ENCODE measurements at places on chromosomes 2 and 18.

DNA sequence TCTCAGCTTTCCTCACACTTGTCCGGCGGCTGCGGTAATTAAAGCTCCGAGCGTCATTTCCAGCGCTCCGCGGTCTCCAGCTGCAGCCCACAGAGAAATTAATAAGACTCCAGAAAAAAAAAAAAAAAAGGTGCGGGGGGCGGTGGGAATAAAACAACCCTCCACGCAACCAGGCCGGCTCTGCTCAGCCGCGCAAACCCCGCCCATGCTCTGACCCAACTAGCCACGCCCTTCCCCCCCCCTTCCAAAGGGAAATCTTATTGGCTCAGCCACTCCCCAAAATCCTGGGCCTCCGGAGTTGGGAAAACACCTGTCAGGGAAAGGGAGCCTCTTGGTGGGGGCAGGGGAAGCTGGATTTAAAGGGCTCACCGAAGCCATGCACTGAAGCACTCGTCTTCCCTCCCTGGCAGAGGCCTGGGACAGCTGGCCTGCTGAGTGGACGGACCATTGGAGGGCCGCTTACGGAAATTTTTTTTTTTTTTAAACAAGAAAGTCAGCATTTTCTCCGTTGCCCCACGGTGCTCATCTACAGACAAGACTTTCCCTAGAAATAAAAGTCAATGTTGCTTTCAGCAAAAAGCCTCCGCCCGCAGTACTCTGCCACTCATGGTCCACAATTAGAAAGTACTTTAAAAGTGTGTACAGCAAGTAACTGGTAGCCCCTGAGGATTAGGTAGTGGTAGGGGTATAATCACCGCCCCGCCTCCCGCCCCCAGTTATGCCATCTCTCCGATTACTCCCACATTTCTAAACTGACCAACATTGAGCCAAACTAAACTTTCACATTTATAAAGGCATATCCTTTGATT lies 674 bp upstream of the ERBB4 start:
- DNase-seq: peak; percentile 76

GRCh38 chr18:32335228-32335627 lies 135.5 kb downstream of the GAREM1 start:
- DNase-seq: no peak

DNA sequence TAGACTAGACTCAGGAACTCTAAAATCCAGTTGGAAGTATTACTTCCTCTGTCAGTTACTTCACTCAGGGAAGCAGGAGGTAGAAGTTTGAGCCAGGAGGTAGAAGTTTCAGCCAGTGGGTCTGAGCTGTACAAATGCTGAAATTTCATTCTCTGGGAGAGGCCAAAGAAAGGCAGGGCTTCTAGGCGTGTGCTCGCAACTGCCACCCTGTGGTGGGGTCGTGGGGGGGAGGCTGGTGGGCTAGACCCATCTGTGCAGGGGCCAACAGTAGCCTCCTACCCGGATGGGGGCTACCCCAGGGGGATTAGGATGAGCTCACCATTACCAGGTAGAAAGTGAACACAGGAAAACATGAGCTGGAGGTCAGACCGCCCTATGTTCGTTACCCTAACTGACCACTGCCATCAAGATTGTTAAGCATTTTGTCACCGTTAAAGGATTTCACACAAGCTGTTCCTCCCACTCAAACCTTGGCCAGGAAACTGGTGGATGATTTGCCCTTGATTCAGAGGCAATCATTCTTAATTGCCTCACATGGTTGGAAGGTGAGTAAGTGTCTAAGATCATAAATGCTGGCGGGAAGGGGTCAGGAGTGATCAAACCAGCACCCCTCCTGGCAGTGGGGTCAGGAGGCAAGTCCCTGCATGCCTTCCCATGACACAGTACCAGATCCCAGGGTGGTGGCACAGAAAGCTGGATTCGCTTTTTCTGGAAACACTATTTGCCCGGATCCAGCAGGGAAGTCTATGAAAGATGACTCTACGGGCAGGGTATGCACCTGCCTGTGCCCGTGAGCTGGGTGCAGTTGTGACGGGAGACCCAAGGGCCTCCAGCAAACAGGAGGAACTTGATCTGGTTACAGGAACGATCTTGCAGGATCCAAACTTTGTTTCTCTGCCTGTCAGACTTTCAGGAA lies 5.2 kb upstream of the FHL2 start:
- DNase-seq: no peak

GRCh38 chr2:88190808-88191721 lies 20.9 kb downstream of the THNSL2 start:
- DNase-seq: peak; percentile 52

GRCh38 chr18:3411854-3412268 lies 38.1 kb upstream of the TGIF1 start:
- no peak for DNase-seq

GRCh38 chr2:96412307-96413258 lies 77.0 kb downstream of the NCAPH start:
- DNase-seq: no peak

GRCh38 chr2:31239593-31240177 lies 5.7 kb downstream of the EHD3 start:
- DNase-seq: peak; percentile 72

DNA sequence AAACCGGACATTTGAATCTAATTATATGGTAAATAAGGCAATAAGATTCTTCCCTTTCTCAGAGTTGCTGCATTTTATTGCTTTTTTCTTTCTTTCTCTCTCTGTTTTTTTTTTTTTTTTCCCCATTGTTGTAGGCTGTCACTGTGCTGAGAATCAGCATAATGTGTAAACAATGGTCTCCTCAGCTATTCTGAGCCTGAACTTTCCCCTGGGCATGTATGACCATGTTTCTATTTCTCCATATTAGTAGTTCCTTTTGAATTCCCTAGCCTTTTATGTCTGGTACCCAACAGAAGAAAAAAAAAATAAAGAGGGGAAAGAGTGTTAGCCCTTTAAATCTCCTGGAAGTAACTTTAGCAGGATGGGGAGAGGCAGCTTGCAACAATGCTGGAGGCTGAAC lies 1862.5 kb downstream of the SUCLG1 start:
- DNase-seq: no peak

DNA sequence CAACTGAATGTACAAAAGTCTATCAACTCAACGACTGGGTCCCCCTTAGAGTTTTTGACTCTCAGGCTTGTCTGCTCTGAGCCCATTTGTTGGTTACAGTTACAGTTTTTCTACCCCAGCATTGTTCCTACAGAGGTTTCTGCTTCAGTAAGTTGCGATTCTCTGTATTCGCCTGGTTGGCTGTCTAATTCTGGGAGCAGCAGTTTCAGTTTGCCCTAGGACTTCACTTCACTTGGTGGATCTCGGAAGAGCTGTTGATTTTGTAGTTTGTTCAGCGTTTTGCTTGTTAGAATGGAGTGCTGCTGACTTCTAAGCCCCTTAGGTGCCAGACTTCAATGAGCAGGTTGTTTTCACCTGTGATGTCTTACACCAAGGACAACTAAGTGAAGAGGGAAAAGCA lies 296.5 kb upstream of the EPAS1 start:
- DNase-seq: no peak

DNA sequence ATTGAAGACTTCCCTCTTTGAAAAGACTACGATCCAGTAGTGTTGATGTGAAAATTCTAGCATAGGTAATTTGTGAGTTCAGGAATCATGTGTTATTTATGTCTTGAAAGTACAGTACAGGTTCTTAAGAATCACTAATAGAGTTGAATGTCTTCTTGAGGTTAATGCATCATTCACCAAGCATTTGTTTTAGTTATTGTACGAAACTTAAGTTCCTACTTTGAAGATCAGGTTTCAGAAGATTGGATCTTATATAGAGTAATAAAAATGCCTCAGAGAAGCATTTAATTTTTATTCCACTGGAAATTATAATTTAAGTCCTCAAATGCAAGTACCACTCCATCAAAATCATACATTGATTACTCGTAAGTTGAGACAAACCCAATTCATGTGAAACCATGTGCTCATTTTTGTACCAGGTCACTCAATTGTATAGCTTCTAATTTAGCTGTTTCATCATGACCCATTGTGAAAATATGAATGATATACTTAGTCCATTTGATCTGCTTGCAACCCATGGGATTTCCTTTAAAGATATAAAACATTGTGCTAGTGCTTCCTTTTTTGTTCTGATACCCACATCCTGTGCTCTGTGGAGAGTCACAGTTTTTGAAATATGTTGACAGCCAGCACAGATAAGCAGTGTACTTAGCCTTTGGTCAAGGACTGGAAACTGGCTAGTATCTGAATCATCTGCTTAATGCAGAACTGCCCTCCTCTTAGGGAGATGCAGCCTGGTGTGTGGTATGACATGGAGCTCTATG lies 22.5 kb upstream of the RAB27B start:
- DNase-seq: no peak

DNA sequence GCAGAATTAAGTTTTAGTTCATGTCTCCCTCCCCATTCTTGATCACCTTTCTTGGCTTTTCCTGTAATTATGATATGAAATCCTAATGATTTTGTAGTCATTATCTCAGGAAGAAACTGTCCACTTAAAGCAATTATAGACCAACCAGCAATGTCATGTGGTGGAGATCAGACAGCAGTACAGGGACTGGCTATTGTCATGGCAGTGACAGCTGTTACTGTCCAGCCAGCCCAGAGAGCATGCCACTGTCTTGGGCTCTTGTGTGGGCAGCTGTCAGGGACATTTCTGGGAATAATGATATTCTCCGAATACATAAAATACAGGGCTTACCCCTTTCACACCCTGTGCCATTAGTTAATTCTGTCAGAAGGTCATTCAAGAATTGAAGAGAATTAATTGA lies 355.3 kb upstream of the RAB12 start:
- DNase-seq: no peak

DNA sequence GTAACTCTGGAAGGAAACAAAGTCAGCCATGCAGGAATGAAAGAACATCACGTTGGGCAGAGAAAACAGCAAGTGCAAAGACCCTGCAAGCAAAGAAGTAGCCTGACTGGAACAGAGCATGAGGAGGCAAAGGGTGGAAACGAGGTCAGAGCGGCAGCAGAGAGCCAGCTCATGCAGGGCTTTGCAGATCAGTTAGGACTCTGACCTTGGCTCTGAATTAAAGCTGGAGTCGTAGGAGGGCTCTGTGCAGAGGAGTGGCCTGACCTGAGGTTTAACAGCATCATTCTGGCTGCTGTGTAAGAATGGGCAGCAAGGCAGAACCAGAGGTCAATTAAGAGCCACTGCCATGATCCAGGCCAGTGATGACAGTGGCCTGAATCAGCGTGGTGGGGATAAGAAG lies 220.7 kb downstream of the PRKCE start:
- DNase-seq: no peak

DNA sequence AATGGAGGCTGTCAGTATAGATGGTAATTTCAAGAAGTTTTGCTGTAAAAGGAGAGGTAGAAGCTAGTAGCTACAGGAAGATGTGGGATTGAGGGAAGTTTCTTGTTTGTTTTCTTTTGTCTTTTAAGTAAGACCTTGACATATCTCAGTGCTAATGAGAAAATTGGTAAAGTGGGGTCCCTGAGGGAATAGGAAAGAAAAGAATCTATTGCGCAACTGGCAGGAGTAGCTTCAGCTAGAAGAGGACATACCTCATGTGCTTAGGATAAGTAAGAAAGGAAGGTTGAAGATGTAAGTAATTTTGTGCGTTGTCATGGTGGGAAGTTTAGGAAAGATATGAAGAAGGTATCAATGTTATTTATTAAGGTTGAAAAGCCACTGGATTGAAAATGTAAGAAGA lies 8.4 kb upstream of the IKZF2 start:
- no peak for DNase-seq

- DNase-seq: no peak
Observed at GRCh38 chr2:84878896-84879583, 1.8 kb downstream of the TRABD2A start.

DNA sequence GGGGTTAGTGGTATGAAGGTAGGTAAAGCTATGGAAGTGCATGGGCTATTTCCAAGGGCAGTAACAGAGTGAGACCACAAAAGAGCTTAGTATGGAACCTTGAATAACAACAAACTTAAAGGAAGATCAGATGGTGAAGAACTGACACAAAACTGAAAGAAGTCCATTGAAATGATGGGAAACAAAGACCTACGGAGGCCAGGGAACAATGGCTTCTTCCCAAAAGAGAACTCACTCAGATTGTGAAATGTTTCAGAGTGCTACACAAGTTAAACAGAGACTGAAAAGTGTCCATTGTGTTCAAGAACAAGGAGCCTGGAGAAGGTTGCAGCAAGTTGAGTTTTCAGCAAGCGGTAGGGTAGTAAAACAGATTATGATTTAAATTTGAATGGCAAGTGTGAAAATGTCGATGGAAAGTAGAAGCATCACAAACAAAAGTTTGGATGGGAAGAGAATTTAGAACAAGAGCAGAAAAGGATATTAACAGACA lies 700.0 kb upstream of the NXPH2 start:
- no peak for DNase-seq

DNA sequence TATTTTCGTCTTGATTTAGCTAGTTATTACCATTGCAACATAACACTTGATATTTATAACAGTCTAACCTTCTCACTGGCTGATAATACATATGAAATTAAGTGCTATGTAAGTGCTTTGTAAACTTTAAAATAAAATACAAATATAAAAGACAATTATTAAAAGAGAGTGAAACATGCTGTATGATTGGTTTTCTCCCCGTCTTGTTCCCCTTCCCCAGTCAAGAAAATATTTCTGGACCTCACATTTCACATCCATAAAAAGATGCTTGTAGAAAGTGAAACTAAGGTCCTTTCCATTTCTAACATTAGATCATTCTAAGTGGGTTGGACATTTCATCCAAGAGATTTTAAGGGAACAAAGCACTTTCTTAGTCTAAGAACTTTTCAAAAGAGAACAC lies 310.2 kb upstream of the LRATD1 start:
- DNase-seq: no peak

- DNase-seq: no peak
Observed at GRCh38 chr18:13004396-13004795, 13.2 kb downstream of the CEP192 start.

DNA sequence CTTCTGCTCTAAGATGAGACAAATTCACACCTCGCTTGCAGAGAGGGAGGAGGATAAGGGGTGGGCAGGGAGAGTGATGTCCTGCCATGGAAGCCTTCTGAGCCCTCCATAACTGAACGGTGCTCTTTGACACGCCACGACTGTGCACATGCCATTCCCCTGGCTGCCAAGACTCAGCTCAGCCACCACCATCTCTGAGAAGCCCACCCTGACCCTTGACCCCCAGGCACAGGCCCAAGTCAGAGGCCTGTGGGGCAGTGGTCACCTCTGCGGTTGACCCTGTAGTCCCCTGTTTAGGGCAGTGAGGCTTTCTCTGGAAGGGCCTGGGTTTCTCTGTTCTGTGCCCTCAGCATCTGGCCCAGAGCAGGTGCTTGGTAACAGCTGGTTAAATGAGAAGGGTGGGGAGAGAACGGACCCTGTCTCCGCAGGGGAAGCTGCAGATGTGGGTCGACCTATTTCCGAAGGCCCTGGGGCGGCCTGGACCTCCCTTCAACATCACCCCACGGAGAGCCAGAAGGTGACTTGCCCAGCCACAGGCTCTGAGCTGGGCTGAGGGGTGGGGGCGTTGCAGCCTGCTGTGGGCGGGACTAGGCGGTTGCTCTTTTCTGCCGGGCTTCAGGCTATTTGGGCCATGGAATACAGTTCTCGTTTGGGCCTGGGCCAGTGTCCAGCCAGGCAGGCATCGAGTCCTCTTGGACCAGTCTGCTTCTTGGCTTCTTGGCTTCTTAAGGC lies 215.1 kb downstream of the DYSF start:
- DNase-seq: no peak

DNA sequence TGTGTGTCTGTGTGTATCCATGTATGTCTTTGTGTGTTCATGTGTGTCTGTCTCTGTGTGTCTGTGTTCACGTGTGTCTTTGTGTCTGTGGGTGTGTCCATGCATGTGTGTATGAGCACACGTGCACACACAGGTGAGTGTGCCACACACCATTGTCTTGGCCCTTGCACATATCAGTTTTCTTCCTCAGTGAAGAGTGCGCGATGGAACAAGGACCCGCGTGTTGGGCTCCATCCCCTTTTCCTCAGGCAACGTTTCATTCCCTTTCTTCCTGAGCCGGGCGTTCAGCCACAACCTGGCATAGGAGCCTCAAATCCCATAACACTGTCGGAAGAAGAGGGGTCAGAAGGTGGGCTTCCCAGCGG lies 74.3 kb downstream of the PTGR3 start:
- DNase-seq: no peak
